ENCODE measurements at places on chromosomes 1 and 21.

DNA sequence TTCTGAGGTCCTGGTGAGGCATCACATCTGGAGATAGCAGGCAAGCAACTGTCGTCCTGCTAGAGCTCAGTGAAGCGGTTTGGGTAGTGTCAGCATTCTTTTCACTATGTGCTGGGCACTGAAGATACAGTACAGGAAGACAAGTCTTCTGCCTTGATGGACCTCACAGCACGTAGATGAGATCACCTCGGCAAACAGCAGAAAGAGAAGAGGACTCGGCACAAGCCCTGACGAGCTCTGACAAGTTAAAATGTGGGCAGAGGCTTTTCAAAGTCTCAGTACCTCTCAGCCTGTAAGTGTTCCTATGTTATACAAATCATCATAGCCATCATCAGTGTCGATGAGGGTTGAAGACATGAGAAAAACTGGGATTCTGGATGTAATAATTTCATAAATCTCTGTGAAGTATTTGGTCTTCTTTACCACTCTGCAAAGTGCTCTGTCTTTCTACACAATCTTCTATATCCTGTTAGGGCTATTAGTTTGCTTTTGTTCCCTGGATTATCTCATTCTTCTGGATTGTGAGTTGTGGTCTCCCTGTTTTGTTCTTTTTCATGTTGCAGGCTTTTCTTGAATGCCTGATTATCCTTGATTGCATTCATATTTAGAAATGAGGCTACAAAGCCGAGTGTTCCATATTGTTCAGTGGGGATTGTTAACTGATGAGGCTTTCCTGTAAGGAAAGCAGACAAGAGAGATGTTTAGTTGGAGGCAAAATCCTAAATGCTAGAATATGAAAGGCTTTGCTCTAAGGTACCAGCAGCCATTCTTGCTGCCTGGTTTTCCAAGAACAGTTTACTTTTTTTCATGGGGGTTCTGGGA lies 24.2 kb downstream of the MAEL start:
- DNase-seq, result no peak

GRCh38 chr21:46661642-46662366 lies 26.3 kb downstream of the PRMT2 start:
- no peak for DNase-seq

DNA sequence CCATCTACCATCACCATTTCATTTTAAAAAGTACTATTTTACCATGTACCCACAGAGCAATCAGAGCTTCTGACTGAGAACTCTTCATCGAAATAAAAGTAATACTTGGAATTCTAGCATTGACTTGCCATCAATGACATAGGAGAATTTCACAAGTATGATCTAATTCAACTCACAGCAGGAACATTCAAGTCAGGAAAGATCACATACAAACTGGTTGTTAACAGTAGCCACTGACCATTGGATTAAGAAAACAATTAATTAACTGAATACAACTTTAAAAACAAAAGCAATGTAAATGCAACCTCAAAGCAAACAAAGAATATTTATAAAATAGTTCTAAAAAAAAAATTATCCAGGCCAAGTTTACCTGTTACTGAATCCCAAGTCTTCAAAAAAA lies 18.8 kb downstream of the RNF115 start:
- DNase-seq, result no peak

- DNase-seq, result no peak
These were observed 141.3 kb downstream of the ROR1 start for GRCh38 chr1:63915121-63915520.

GRCh38 chr21:42423197-42423675 lies 19.5 kb downstream of the UBASH3A start:
- no peak for DNase-seq

- no peak for DNase-seq
These were observed 118.8 kb downstream of the RWDD3 start for GRCh38 chr1:95352767-95353166.

DNA sequence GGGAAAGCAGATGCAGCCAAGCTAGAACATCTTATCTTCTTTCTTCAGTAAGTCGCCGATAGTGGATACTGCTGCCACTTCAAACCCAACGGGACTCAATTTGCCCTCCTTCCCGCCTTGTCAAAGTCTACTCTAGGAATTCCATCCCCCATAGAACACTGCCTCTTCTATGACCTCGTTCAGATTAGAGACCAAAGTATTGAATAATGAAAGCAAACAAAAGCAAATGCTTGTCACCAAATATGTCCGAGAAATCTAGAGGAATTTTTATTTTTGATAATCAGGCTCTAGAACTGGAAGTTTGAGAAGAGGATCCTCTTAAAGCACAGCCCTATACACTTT lies 853 bp upstream of the RRAGC start:
- DNase-seq, result no peak

- DNase-seq, result no peak
These were observed 5.1 kb downstream of the AGRN start for GRCh38 chr1:1024771-1025699.

All from left ventricle myocardium inferior (tissue), 1 donor.